ENCODE measurements at places on chromosomes 1 and 21.

DNA sequence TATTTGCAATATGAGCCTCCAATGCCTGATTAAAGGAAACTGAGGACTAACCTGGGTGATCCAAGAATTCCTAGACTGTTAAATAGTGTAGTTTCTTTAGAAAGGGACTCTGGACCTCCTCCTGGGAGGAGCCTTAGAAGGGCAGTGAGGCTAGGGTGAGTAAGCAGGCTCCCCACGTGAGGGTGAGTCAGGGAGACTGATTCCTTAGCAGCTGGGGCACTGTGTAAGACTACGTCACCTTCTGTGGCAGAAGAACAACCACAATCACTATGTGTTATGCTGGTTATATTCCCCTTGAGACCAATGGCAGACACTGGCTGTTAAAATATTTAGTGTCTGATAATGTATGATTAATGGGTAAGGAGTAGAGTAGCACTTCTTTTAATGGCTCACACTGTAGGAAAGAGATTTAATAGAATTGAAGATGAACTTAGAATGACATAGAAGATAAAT is 53.3 kb upstream of the SYT14 start:
- no peak for DNase-seq

DNA sequence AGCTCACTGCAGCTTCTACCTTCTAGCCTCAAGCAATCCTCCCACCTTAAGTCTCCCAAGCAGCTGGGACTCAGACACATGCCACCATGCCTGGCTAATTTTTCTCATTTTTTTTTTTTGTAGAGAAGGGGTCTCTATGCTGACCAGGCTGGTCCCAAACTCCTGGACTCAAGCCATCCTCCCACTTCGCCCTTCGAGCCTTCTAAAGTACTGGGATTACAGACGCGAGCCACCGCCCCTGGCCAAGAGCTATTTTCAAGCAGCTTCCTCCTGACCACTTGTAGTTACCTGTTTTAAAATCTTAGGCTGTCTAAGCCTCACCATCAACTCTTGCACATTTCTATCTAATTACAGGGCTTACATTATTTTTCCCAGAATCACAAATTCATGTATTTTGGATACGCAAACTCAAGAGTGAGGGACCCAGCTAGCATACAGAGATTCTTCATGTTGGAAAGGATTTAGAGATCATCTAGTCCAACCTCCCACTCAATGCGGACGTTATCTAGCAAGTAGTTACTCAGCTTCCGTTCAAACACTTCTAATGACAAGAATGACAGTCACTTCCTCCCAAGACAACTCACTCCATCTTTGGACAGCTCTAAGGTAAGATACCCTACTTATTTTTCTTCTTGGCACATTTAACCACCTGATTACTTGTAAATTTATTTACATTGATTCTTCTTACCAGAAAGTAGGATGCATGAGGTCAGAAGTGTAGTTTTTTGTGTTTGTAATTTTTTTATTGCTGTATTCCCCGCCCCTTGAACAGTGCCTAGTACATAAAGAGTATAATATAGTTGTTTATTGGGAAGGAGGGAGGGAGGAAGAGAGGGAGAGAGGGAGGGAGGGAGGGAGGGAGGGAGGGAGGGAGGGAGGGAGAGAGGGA is 65.4 kb downstream of the LUZP1 start:
- DNase-seq = no peak

DNA sequence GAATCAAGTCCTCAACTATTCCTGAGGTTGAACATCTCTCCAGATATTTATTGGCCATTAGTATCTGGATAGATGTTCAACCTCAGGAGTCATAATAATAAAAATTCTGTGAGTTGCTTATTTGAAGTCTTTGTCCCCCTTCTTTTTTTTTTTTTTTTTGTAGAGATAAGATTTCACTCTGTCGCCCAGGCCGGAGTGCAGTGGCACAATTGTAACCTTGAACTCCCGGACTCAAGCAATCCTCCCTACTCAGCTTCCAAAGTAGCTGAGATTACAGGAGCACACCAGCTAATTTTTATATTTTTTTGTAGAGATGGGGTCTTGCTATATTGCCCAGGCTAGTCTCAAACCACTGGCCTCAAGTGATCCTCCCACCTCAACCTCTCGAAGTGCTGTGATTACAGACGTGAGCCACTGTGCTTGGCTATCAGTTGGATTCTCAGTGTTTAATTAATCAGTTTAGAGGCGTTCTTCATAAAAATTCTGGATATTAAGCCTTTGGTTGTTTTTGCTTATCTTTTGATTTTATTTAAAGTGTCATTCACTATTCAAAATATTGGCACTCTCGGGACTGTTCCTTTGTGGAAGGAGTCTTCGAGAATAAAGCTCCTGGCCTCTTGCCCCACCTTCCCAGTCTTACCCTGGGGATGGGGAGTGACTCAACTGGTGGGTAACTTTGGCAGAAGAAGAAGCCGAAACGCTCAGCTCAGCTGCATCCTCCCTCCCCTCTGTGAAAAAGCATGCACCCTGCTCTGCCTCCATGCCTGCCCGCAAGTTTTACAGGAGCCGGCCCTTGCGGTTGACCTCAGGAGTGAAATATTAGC is 11.2 kb upstream of the HYI start:
- DNase-seq = no peak

GRCh38 chr1:13851726-13852125 is 151.7 kb downstream of the PRDM2 start:
- DNase-seq = no peak

DNA sequence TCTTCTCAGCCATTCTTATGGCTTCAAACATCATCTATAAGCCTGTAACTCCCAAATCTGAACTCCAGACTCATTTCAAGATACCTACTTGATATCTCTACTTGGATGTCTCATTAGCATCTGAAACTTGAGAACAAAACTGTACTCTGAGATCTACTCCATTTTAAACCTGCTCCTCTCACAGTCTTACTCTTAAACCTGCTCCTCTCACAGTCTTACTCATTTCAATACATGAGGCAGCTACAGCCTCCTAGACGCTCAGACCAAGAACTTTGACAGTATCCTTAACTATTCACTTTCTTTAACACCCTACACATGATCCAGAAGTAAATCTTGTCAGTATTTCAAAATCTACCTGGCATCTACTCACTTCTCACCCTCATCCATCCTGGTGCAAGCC is 54.3 kb downstream of the NBPF6 start:
- DNase-seq = no peak

GRCh38 chr21:39098696-39099200 is 84.5 kb downstream of the PSMG1 start:
- DNase-seq = no peak

DNA sequence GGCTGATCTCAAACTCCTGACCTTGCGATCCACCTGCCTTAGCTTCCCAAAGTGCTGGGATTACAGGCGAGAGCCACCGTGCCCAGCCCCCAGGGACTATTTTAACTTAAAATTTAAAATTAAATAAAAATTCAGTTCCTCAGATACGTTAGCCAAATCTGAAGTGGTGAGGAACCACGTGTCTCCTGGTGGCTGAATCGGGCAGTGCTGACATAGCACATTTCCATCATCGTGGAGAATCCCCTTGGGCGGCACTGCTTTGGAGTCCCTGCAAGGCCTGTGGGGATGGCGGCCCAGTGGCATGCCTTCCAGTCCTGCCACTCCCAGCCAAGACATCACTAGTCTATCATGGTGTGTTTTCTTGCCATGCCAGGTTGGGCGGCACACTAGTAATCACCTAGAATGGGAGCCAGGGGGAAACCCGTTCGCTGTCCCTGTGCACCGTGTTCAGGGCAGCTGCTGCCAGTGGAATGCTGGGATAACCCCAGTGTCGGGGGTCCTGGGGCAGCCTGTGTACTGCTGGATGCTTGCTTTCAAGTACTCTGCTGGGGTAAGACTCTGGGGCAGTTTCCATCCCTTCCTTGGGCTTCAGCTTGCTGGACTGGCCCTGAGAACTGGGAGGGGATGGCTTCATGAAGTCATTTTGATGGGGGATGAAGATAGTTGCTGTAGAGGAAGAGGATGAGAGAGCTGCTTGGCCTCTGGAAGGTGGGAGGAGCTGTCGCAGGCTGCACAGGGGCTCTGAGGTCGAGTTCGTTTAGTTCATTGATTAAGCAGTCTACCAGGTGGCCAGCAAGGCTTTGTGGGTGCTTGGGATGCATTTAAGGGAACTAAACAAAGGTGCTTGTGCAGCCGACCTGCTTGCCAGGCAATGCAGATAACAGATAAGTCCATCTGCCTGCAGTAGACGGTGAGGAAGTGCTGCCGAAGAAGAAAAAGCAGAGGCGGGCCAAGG is 4.6 kb downstream of the ZBTB48 start:
- no peak for DNase-seq

GRCh38 chr1:52238887-52239707 is 97.2 kb downstream of the ZFYVE9 start:
- no peak for DNase-seq

DNA sequence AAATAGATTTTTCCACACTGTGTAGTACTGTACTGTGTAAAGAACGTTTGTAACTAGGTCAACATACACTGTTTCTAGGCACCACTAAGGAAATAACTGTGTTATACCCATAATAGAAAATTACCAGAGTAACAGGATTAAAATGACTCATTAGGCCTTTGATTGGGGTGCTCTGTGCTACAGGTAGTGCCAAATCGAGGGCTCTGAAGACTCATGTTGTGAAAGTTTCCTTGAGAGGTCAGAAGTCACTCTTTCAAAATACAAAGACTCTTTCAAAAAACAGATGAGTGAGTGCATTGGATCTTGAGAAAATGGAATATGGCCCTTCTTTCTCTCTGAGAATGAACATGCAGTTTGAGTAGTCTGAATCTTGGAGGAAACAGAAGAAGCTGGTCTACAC is 143.0 kb downstream of the MRPL39 start:
- no peak for DNase-seq

GRCh38 chr1:172148213-172148612 is 272.3 kb upstream of the C1orf105 start:
- DNase-seq = no peak

DNA sequence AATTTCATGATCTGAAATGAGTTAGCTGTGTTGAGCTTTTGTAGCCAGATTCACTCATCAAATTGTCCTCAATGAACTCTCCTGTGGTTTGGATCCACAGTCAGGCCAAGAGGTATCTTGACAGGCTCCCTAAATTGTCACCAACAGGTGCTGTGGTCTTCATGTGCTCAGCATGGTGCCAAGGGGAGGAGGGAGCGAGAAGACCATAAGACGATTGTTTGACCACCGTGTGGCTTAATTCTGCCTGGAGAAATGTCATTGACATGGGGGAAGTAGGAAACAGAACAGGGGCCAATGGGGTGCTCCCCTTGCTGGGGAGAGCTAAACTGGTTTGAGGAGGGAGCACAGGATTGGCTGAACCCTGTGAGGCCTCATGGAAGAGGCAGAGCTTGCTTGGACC is 219.3 kb downstream of the KCNJ6 start:
- DNase-seq = no peak

DNA sequence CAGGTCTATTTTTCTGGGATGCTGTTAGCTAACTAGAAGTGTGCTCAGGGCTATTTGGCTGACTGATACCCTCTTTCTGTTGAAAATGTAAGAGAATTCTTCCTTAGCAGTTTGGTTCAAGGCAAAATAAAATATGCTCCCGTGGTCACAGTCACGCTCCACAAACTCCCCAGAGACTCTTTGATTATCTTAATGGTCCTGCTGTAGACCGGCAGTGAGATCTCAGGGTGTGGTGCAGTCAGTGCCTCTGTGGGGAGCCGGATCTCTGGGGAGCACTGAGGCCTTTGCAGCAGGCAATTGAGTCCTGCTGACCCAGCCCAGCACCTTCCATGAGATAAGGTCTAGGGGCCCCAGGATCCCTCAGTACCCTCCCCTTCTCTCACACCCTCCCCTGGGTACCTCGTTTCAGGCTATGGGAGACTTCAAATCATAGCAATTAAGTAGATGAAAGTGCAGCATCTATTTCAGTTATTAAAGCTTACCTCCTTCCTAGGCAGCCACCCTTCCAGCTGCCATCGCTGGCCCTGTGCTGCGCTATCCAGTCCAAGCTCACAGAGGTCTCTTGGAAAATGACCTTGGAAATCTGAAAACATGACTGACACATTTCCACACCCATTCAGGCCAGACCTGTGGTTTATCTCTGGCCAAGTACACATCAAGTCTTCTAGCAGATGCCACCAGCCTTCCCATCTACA is 98.1 kb downstream of the SEC16B start:
- DNase-seq = no peak

GRCh38 chr1:192797891-192798290 is 10.9 kb upstream of the RGS2 start:
- DNase-seq = no peak

- DNase-seq = no peak
Observed at GRCh38 chr1:100750005-100750885, 30.7 kb downstream of the VCAM1 start.

GRCh38 chr1:69433073-69433472 is 134.6 kb upstream of the LRRC7 start:
- DNase-seq = no peak

DNA sequence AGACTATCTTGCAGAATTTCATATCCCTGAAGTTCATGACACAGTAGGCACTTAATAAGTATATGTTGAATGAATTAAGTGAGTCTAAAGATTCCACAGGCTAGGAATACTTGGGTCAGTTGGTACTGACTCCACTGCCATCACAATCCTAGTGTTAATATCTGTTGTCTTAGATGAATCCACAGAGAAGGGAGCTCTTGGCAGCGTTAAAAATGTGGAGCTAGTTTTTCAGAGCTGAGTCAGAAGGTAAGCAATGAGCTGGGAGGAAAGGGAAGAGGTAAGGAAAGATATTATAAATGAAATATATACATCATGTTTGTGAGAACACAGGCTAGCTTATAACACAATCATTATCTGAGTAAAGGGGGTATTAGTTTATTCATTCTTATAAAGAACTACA is 21.8 kb upstream of the GORAB start:
- DNase-seq = no peak

GRCh38 chr1:76082062-76082461 is 7.5 kb downstream of the ST6GALNAC3 start:
- DNase-seq = no peak

GRCh38 chr21:21295303-21295702 is 297.1 kb downstream of the NCAM2 start:
- DNase-seq = no peak

- DNase-seq = no peak
Observed at GRCh38 chr21:37763298-37763697, 153.0 kb downstream of the KCNJ6 start.

- no peak for DNase-seq
Observed at GRCh38 chr1:113858418-113858817, 13.1 kb downstream of the PTPN22 start.

DNA sequence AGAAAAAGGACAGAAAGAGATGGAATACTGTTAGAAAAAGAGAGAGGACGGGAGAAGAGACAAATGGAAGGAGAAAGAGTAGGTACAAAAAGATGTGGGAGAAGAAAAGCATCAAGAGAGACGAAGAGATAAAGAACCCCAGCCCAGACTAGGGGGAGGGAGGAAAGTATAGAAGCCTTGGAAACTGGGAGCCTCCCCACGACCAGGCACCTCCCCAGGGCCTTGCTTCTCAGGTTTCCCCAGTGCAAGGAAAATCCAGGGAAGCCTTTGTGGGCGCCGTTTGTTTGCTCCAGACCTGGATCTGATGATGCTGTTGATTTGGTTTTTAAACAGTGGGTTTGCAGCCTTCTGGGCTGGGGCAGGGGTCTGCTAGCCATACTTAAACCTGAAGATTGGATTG is 15.2 kb upstream of the ALX3 start:
- DNase-seq = no peak

- DNase-seq = no peak
Observed at GRCh38 chr1:59397139-59397858, 100.4 kb downstream of the FGGY start.
